ENCODE measurements at places on chromosomes 6 and 20.

- no peak for DNase-seq
Measured at GRCh38 chr6:117481926-117482239, 591 bp upstream of the DCBLD1 start.

DNA sequence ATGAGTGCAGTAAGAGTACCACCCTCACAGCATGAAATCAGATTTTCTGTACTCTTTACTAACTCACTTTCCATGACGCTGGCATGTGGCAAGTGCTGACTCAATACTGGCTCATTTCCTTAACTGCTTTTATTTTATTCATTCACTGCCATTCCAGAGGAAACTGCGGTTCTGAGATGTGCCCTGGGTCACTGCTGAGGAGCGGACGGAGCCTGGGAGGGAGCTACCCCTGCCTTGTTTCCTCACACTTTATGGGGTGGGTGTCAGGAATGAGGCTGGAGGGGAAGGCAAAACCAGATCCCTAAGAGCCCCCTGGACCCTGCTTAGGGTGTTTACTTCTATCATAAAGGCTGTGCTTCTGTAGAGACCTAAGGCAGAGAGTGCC lies 14.4 kb downstream of the NT5E start:
- DNase-seq: no peak

GRCh38 chr6:7108964-7109836 lies 1.4 kb downstream of the RREB1 start:
- DNase-seq: no peak

- DNase-seq: no peak
Measured at GRCh38 chr6:129446272-129447197, 263.4 kb downstream of the ARHGAP18 start.

- DNase-seq: no peak
Measured at GRCh38 chr20:13581451-13581850, 57.3 kb downstream of the TASP1 start.

DNA sequence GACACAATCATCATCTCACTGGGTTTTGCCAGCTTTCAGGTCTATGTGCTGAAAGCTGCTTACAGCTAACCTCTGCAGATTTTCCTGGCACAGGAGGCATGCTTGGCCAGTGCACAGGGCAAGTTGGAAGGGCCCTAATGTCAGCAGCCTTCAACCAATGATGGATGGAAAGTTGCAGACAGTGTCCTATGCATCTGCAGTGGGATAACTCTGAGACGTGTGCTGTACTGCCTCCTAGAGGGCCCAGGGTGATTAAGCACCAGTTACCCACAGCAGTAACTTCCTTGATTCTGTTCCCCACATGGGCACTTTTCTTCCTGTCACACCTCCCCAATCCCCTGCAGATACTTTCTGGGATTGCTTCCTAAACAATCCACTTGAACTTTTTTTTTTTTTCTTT lies 38.6 kb downstream of the OVOL2 start:
- no peak for DNase-seq

- DNase-seq: no peak
Measured at GRCh38 chr6:42520786-42521607, 42.8 kb upstream of the UBR2 start.

DNA sequence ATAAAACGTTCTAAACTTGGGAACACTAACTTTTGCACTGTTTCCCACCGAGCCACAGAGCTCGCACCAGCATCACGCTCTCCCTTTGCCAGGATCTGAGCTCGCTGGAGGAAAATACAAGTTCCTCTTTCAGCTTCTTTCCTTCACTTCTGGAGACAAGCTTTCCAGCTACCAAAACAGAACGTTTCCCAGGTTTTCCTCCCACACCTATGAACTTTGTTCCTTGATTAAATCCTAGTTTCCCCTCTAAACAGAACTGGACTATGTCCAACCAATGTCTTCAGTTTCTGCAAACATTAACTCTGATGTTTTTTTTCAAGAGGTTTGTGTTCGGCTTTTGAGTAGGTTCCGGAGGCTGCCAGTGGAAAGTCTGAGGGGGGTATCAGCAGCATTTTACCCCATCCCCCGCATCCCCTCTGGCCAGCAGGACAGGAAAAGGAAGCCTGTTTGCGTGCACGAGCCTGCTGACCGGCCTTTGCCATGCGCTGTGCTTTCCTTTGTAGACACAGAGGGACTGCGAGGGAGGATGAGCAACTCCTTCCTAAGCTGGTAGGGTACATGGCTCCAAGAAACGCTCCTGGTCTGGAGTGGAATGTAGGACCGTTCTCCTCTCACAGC lies 135.5 kb downstream of the LY86 start:
- no peak for DNase-seq

DNA sequence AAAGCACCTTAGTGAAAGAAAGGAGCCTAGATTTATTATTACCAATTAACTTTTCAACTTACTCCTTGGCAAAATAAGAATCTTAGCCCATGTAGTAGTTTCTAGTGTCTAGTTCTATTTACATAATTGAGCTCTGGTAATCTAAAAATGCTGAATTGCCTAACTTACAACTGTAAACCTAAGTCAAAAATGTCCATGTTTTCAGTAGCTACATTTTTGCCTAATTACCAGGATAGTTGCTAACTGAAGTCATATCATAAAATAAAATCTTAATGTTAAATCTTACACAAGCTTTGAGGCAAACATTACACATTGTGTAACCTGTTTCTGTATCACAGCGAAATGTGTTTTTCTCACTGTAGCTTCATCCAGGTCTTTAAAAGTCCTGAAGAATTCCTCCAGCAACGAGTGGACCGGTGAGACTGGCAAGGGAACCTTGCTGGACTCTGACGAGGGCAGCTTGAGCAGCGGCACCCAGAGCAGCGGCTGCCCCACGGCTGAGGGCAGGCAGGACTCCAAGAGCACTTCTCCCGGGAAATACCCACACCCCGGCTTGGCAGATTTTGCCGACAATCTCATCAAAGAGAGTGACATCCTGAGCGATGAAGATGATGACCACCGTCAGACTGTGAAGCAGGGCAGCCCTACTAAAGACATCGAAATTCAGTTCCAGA lies 7.6 kb upstream of the CLDN20 start:
- DNase-seq: no peak

DNA sequence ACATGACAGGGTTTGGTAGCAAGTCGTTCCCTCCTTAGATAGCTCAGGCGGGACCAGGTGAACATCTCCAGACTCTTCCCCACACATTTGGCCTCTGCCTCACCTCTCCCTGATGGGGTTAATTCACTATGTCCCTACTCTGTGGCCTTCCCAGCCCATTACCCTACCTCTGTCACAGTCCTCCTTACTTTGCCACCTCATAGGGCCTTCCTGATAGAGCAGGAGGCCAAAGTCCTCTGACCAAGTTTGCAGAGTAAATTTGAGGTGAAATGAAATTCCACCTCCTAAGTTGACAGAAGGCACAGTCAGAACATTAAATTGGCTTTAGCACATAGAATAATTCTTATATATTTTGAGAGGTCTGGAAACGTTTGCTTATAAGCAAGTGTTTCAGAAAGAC lies 53.1 kb upstream of the ARMC2 start:
- DNase-seq: no peak

- no peak for DNase-seq
Measured at GRCh38 chr6:14707276-14707675, 538.6 kb upstream of the JARID2 start.

- no peak for DNase-seq
Measured at GRCh38 chr6:152136449-152136825, 329.0 kb downstream of the ESR1 start.

- DNase-seq: no peak
Measured at GRCh38 chr6:126167726-126168125, 172.2 kb upstream of the CENPW start.

GRCh38 chr6:55276745-55277530 lies 50.3 kb upstream of the GFRAL start:
- no peak for DNase-seq

GRCh38 chr6:13914351-13914750 lies 10.4 kb upstream of the RNF182 start:
- no peak for DNase-seq

DNA sequence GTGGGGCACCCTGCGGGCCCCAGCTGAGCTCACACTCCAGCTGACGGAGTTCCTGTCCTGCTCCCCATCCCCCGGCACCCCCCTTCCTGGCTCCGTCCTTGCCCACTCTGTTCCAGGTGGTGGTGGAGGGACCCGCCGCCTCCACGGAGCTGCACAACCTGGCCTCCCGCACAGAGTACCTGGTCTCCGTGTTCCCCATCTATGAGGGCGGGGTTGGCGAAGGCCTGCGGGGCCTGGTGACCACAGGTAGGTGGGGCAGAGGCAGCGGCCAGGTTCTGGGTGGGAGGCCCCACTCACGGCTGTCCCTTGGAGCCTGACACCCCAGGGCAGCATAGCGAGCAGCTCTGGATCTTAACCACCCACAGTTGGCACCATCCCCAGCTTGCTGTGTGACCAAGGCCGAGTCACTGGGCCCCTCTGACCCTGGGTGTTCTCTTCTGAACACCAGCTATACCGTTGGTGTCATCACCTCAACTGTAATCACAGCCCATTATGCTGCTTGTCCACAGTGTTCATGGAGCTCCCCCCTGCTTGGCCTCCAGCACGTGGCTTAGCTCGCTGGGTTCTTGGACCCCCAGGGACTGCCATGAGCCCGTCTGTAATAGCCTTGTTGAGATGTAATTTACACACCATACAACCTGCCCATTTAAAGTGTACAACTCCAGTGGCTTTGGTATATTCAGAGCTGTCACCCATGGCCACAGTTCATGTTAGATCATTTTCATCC lies 17.4 kb downstream of the COL20A1 start:
- no peak for DNase-seq

GRCh38 chr6:122666418-122666817 lies 56.2 kb downstream of the PKIB start:
- DNase-seq: no peak

DNA sequence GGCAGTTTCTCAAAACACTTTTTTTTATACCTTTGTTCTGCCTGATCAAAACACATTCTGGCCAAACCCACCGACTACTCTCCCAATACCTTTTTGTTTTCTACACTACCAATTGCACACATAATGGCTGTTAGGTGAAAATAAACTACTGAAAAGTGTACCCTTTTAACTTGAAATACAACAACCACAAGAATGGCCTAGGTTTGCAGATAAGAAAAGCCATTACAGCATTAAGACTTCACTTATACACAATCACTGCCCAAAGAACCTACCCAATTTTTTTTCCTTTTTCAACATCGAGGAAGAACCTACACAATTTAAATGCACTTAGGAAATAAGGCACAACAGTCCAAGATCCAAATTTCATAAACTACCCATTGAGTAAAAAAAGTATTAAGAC lies 1.8 kb downstream of the SEC63 start:
- no peak for DNase-seq

- DNase-seq: no peak
Measured at GRCh38 chr6:44202332-44202971, 14.3 kb upstream of the MYMX start.

DNA sequence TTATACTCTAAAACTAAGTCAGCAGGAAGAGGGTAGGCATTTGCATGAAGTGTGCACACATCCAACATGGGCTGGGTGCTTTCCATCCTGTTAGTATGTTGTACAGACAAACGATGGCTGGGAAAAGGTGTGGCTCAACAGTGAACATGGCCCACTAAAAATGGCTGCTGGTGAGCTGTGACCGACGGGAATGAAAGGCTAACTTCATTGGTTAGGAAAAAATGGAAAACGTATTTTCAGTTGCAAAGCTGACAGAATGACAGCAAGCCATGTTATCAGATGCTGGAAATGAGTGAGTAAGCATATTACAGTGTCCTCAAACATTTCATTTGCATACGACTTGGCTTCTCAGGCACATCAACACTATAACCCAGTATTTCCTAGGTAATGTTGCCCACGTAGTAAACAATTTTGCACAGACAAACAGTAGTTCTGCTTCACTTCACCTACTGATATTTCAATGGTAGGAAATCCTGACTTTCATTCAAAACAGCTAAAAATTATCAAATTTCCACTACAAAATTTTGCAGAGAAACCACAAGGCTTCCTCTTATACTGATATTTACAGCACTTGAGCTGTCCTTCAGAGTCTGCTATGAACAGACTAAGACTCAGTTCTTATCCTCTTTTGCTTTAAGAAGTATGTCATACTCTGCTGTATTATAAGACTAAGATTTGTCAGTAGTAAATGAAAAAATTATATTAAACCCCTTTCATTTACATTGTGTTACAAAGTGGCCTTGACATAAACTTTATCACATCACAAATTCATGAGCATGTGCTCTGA lies 98.9 kb downstream of the IRF4 start:
- DNase-seq: no peak

DNA sequence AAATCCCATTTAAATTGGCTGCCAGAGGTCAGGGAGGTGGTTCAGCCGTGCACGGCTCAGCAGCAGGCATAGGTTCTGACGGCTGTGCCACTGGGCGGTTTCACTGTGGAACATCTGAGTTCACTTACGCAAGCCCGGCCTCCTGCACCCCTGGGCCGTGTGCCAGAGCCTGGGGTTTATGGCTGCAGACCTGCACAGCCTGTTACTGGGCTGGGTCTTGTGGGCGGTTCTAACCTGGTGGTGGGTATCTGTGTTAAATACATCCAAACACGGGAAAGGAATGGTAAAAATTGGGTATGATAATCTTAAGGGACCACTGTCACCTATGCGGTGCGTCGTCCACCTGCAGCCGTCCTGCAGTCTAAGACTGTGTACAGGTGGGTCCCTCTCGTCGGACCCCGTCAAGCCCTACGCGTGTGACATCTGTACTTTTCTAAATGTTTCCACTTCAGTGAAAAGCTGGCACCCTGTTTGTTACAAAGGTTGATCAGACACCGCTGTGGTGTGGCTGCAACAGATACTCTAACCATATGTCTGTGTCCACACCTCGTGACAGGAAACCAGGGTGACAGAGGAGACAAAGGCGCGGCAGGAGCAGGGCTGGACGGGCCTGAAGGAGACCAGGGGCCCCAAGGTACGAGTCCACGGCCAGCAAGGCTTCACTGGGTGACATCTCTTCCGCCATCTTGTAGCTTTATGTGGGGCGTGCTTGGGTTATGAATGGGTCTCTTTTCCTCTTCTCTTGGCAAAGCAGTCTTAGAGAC lies 21.5 kb downstream of the COL9A3 start:
- DNase-seq: no peak

DNA sequence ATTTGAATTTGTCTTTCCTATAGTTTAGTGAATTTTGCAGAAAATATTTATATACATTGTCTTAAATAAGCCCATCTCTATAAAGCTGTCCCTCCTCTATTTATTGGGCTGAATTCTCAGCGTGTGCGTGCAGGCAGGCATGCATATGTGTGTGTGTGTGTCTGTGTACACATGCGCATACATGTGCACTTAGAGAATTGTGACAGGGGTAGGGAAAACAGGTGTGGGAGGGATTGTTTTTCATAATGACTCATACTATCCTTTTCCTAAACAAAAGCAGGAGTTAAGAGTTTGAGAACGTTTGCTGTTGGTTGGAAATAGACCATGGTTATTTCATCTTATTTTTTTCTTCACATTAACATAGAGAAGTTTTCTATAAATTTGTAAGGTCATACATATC lies 43.4 kb upstream of the FABP7 start:
- no peak for DNase-seq

GRCh38 chr6:119845161-119845560 lies 495.6 kb upstream of the MAN1A1 start:
- DNase-seq: no peak

Measured in activated T-helper 1 cell treated with anti-CD3 and anti-CD28 coated beads, Interleukin-2, amount 50 U/mL, for 16 hours (primary cell).